ENCODE measurements at places on chromosomes 1 and 21.

DNA sequence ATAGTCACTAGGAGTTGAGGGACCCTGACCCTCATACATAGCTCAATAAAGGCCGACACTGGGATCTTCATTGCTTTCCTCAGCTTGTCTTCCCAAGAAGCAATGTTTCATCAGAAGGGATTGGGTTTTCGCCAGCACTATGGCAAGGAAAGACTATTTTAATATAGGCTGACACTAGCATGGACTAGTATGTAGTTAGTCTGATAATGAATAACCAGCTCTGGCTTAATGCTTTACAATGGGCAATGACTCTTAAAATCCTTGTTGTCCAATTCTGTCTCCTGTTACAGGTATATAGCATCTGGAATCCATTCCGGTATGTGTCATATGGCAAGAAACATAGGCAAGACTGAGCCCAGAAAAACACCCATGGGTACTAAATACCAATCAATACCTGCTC lies 15.3 kb upstream of the SYT2 start:
- DNase-seq, result no peak

- no peak for DNase-seq
Measured at GRCh38 chr1:184593597-184593996, 161.1 kb downstream of the EDEM3 start.

DNA sequence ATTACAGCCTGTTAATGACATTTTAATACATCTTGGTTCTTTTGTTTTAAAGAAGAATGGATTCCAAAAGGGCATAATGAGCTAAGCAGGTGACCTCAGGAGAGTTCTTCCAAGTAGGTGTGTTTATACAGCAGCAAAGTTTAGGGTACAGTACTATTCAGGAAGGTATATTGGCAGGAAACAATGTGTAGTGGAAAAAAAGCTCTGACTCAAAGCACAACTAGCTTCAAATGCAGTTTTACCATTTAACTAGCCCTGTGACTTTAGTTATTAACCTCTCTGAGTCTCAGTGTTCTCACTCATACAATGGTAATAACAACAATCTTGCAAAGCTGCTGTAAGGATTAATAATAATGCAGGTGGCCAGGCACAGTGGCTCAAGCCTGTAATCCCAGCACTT lies 29.9 kb downstream of the FAF1 start:
- no peak for DNase-seq

DNA sequence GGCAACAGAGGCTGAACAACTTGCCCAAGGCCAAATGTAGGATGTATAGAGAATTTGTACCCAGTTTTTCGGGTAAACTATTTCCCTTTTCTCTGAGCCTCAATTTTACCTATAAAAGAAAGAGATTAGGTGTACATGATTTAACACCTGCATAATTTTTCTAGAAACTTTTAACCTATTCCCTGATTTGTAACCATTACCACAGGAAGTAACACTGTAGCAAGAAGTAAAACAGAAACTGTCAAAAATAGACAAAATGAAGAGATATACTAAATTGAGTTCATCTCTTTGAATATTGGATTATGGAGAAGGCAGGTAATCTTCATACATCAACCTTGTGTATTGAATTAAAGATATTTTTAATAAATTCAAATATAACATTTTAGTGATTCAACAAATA lies 136.2 kb downstream of the ZC3H11B start:
- DNase-seq, result no peak

GRCh38 chr1:92961896-92962752 lies 862 bp upstream of the DIPK1A start:
- DNase-seq, result no peak

GRCh38 chr1:207804721-207805468 lies 53.0 kb downstream of the CD46 start:
- no peak for DNase-seq

- DNase-seq, result no peak
Measured at GRCh38 chr21:44874497-44875315, 1.2 kb upstream of the PTTG1IP start.

DNA sequence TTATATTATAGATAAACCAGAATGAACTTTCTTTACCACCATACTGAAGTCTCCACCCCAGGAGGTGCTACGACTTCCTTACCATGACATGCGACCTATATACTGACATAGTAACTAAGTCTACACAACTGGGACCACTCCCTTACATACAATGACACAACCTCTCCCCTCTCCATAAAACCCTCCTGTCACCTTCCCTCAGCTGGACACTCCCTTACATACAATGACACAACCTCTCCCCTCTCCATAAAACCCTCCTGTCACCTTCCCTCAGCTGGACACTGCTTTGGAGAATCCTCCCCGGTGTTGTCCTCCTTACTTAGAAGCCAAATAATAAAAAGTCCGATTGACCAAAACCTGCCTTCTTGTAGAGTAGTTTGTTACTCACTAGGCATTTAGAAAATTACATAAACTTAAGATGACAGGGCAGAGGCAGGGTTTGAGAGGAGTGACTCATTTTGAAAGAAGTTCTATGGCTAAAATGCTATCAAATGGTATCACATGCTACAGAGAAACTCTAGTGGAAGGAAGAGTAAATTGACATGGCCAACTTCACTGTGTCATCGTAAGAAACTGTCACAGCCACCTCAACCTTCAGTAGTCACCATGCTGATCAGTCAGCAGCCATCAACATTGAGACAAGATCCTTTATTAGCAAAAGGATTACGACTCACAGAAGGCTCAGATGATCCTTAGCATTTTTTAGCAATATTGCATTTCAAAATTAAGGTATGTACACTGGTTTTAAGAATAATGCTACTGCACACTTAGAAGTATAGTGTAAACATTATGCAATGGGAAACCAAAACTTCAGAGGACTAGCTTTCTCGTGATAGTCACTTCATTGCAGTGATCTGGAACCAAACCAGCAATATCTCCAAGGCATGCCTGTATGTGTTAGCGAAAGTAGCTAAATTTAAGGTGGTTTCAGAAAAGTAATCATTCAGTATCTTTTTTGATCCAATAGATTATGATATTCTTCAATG lies 56.4 kb downstream of the AHCTF1 start:
- DNase-seq, result no peak

- no peak for DNase-seq
Measured at GRCh38 chr1:59077466-59078069, 219.3 kb upstream of the FGGY start.

DNA sequence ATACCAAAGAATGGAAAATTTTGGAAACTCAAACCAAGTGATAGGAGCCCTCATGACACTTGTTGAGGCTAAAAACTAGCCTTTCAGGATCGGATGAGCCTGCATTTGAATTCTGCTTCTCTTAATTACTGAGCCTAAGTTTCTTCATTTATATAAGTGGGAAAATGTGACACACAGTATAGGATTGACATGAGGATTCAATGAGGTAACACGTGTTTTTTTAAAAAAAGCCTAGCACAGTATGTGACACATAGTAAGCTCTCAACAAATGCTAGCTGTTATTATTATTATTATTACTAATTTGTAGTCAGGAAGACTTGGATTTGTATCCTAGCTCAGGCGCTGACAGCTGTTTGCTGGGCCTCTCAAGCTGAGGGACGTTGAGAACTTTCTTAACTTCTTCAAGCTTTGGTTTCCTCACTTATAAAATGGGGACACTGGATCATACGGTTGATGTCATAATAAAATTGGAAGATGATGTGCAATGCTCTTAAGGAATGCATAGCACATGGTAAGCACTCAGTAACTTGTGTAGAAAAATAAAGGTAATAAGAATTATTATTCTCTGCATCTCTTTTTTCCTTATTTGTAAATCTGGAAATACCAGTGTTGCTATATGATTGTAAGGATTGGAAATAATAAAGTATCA lies 55.4 kb upstream of the JUN start:
- DNase-seq, result no peak

GRCh38 chr21:17693801-17694200 lies 81.1 kb upstream of the BTG3 start:
- DNase-seq, result no peak

DNA sequence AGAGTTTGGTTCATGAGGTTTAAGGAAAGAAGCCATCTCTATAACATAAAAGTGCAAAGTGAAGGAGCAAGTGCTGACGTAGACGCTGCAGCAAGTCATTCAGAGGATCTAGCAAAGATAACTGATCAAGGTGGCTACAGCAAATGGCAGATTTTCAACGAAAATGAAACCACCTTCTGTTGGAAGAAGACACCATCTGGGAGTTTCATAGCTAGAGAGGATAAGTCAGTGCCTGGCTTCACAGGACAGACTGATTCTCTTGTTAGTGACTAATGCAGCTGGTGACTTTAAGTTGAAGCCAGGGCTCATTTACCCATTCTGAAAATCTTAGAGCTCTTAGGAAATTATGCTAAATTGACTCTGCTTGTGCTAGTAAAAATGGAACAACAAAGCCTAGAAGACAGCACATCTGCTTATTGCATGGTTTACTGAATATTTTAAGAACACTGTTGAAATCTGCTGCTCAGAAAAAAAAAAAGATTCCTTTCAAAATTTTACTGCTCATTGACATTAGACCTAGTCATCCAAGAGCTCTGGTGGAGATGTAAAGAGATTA lies 10.5 kb downstream of the MAEL start:
- DNase-seq, result no peak

DNA sequence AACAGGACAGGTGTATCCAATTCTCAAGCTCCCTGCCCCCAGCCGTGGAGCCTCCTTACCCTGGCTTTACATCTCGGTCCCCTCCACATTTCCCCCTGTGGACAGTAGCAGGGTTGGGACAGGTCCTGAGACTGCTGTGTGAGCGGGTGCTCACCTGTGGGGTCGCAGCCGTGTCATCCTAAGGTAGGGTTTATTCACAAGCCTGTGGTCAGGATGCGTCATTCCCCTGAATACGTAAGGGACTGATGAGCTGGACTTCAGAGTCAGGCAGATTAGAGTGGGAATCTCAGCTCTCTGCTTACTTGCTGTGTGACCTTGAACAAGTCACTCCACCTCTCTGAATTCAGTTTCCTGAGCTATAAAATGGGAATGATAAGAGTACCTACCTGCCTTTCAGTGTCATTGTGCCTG lies 17.7 kb downstream of the ZNF362 start:
- DNase-seq, result no peak

- DNase-seq, result no peak
Measured at GRCh38 chr1:18417316-18418269, 63.1 kb upstream of the KLHDC7A start.
